Naive thymus-derived CD8-positive, alpha-beta T cell (primary cell): ENCODE measurements at places on chromosomes 11 and 22. TPM values are rescaled to one million over a fixed set of nuclear protein-coding genes. Genes with fewer than 3 reads are reported as not detected.

Gene RAG2
- total RNA-seq = not detected

Gene C11orf42
- not detected for total RNA-seq

Gene MPEG1
- 5.7 TPM for total RNA-seq

Gene SLC15A3
- 14.9 TPM for total RNA-seq

Gene MN1
- 0.39 TPM for total RNA-seq

Gene MPZL3
- 12.6 TPM for total RNA-seq

Gene OR2AG2
- total RNA-seq = not detected

Gene MYRF
- 0.68 TPM for total RNA-seq

Gene RBM14
- 182 TPM for total RNA-seq

Gene SCUBE1
- not detected for total RNA-seq

Gene MB
- not detected for total RNA-seq

Gene HTR3A
- not detected for total RNA-seq

Gene PATZ1
- 66.9 TPM for total RNA-seq

Gene KCNE3
- not detected for total RNA-seq

Gene APOA5
- total RNA-seq = not detected

Gene OR56A1
- total RNA-seq = not detected
